Motor neuron (in vitro differentiated cells): ENCODE measurements at places on chromosomes 3 and 15. TPM values are rescaled to one million over a fixed set of nuclear protein-coding genes. Genes with fewer than 3 reads are reported as not detected.

Gene NAA50
- total RNA-seq = 99.2 and 100 TPM in 2 replicates

GRCh38 chr15:57190208-57190607, 186.1 kb upstream of the CGNL1 start:
- no peak for ATAC-seq

DNA sequence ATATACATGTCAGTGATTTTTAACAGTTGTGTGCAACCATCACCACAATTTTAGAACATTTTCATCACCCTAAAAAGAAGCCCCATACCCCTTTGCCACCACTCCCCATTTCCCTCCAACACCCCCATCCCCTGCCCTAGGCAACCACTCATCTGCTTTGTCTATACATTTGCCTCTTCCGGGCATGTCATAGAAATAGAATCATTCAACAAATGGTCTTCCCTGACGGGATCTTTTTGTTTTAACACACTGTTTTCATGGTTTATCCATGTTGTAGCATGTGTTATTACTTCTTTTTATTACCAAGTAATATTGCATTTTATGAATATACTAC, 4.0 kb downstream of the VILL start:
- no peak for ATAC-seq

Gene RSL24D1
- 100 and 107 TPM in 2 replicates for total RNA-seq

- ATAC-seq = no peak
These were observed 67.6 kb downstream of the DCLK3 start for GRCh38 chr3:36696799-36697198.

DNA sequence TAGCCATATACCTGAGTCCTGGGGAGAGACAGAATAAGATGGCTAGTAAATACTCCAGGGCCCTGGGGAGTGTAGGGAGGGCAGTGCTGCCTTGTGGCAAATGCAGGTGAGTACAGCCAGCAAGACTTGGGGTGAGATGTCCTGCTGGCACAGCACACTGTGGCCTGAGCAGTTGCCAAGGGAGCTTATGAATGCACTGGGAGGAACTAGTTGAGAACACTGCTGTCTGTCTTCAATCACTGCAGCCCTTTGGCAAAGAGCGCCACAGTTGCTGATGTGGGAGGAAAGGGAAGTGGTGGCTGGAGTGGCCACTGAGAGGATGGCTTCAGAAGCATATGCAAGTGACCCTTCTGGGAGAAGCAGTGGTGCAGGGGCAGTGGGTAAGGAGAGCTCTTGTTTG, 264.6 kb downstream of the RORA start:
- peak; percentile 86 for ATAC-seq

Gene C3orf85
- total RNA-seq = not detected in 2 replicates

Gene CPNE9
- total RNA-seq = 0.46 and 0.63 TPM in 2 replicates

DNA sequence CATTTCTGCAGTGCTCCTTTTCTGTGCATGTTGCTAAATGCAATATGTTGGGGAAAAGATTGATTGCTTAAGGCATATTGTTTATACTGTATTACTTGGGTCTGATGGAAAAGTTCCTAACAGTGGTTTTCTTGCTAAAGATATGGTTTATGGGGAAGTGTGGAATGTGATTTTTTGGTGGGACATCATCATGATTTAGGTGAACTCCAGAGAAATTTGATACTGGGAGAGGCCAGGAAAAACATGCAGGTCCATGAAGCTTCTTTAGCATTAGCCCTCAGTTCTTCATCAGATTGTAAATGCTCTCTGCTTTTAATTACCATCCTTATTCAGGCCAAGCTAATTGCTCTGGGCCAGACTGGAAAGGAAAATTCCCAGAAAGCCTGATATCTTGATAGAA, 147.5 kb downstream of the LRTM1 start:
- ATAC-seq = no peak

Gene CLRN1
- total RNA-seq = 3.6 and 5.3 TPM in 2 replicates

DNA sequence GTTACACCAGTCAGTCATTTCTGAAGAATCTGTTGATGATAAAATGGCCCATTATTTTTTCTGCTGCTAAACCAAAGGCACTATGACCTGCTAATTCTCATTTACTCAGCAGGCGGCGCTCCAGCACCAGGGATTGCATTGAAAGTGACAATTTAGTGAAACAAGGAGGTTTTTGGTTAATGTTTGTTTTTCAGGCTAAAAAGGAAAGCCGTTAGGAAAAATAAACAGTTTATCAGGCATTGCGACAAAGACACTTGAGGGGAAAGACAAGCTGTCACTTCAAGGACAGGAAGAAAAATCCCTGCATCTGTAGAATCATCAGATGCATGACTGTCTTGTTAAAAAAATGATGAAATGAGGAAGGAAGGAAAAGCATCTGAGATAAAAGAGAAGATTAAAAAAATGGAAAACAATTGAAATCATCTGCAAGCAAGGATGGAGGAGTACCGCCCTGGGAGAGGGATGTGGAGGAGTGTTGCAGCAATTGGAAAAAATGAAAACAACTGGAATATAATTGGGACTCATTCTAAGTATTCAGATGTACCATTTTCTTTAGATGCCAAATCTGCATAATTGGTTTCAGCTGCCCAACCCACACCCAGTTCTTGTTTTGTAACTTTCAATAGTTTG, 54.0 kb downstream of the NR1D2 start:
- ATAC-seq = no peak

DNA sequence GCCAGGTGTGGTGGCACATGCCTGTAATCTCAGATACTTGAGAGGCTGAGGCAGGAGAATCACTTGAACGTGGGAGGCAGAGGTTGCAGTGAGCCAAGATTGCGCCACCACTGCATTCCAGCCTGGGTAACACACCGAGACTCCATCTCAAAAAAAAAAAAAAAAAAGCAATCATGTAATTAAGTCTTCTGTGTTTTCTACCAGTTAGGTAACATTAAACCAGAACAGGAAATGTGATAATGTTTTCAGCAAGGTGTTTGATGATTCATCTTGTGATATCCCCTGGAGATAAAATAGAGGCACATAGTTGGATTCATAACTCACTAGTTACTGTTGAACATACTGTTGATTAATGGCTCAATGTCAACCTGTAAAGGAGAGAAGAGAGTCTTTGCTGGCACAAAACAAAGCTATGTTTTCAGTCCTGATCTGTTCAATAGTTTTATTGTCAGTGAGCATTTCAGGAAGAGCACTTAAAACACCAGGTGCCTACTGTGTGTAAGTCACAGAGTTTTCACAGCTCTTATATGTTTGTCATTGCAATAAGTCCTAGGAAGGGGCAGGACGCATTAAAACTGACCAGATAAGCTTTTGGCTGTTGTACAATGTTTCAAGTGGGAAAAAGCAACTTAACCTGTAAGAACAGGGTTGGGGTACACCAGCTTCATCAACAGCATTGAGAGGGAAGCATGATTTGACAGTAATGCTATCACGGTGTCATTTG, 19.5 kb downstream of the DNAJB11 start:
- no peak for ATAC-seq

Gene MINAR1
- 1.4 and 1.7 TPM in 2 replicates for total RNA-seq

DNA sequence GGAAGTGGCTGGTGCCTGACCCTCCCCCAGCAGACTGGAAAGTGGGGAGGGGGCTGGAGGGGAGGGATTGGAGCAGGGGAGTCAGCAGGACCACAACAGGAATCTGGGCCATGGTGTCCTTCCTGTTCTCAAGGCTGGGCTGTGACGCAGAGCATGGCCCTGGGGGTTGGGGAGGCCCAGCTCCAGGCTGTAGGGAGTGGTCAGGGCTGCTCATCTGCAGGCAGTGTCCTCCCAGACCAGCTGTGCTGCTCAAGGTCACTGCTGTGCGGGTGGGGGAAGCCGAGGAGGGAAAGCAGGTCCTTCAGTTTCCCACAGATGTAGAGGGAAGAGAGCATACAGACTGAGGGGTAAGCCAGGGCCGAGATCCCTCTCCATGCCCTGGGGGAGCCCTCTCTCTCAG, 40.7 kb downstream of the CYP11A1 start:
- peak; percentile 83 for ATAC-seq

GRCh38 chr15:21261965-21262850, 178.1 kb downstream of the POTEB3 start:
- no peak for ATAC-seq

DNA sequence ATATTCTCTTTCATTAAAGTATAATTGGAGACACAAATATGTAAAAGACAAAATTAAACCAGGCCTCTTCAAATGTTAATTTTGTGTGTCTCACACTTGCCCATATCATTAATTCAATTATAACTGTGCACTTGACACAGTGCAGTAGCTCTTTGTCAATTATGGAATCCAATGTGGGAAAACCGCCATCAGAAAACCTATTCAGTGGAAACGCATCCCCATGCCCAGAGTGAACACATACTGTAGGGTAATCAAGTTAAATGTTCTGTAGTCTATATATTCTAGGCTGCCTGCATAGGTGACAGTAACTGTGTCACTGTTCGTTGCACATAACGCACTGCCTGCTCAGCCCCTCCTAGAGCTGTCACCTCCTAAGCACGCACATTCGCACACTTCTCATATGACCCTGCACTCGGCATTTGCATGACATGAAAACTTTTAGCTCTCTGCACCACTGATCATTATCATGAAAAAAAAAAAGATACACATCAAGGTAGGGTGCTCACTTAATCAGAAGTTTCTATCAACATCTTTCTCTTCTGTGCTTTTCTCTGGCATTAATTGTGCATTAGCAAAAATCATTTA, 63.2 kb downstream of the MEIS2 start:
- ATAC-seq = no peak

- ATAC-seq = no peak
These were observed 804.2 kb upstream of the NECTIN3 start for GRCh38 chr3:110267304-110267845.

GRCh38 chr15:50046159-50046558, 72.9 kb downstream of the ATP8B4 start:
- no peak for ATAC-seq

GRCh38 chr3:165742351-165742750, 94.9 kb downstream of the BCHE start:
- ATAC-seq = no peak

- ATAC-seq = peak; percentile 73
These were observed 199.1 kb upstream of the AZI2 start for GRCh38 chr3:28547677-28548076.

GRCh38 chr3:141454906-141455602, 31.8 kb upstream of the RASA2 start:
- ATAC-seq = peak; percentile 14

Gene ZBBX
- total RNA-seq = 4.8 and 7.4 TPM in 2 replicates

Gene ANXA2
- total RNA-seq = 184 and 186 TPM in 2 replicates

DNA sequence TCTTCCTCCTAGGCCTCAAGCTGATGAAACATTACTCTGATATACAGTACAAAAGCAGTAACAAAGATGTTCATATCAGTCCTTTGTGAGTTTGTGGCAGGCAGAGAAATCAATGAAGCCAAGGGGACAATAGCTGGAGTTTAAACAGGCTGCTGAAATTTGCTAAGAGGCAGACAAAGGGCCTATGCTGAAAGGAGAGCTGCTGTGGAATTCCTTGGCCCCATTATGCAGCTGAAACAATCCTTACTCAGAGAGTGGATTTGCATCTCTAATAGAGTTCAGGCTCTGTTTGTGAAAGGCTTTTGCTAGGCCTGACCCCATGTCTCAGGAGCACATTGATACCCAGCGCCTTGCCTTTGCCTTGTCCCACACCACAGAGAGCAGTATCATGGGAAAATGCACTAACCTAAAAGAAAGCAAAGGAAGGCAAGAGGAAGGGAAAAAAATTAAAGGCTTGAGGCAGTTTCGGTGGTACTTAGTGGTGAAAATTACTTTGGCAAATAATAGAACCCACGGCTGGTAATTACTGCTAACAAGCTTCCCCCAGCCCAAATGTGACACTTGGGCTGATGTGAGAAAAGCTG, 195.0 kb upstream of the EPHA3 start:
- no peak for ATAC-seq

GRCh38 chr3:128316481-128316891, 150.2 kb downstream of the DNAJB8 start:
- peak; percentile 94 for ATAC-seq

GRCh38 chr3:74089814-74090213, 465.1 kb upstream of the PDZRN3 start:
- no peak for ATAC-seq

DNA sequence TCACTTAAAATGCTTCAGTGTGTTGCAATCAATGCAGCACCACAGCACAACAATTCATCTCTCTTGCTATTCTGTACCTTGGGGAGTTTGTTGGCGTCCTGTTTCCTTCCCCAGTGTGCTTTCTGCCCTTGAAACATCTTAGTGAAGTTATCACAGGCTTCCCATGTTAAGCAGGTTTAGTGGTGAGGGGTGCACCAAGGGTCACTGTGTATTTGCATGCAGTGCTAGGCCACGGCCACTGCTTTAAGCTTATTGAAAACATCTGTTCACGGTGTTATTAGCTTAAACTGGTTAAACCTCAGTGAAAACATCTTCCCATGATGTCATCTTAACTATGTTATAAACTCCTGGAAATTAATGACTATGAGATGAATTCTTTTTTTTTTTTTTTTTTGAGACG, 217.3 kb upstream of the GOLIM4 start:
- no peak for ATAC-seq

Gene TEX9
- 6.2 and 6.3 TPM in 2 replicates for total RNA-seq

GRCh38 chr3:128471110-128471509, 4.4 kb upstream of the DNAJB8 start:
- no peak for ATAC-seq

DNA sequence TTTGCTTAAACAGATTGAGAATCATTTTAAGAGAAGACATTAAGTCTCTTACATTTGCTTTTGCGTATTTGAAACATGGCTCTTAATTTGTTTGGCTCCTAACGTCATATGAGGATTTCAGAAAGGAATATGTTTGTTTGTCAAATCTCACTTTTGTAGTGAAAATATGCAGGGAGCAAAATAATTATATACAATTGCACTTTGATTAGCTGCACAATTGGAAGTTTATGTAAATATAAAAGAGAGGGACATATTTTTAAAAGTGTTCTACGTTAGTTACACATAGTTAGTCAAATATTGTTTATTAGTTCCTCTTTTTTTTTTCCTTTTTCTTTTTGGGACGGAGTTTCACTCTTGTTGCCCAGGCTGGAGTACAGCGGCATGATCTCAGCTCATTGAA, 42.7 kb upstream of the GOLIM4 start:
- no peak for ATAC-seq
